ENCODE measurements at places on chromosomes 4 and X. TPM values are rescaled to one million over a fixed set of nuclear protein-coding genes. Genes with fewer than 3 reads are reported as not detected.

DNA sequence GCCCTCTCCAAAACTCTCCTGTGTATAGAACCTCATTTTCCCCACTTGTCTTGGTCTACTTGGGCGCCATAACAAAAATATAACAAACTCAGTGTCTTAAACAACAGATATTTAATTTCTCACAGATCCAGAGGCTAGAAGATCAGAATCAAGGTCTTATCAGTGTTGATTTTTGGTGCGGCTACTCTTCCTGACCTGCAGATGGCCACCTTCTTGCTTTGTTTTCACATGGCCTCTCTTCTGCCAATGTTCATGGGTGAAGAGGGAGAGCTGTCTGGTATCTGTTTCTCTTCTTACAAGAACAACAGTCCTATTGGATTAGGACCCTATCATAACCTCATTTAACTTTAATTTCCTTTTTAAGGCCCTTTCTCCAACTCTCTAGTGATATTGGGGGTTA, 177.3 kb downstream of the PABPC4L start:
- peak; percentile 4 for DNase-seq

Gene SSX4
- total RNA-seq = not detected

Gene GABRG1
- total RNA-seq = not detected

Gene GSPT2
- total RNA-seq = 7.1 TPM

DNA sequence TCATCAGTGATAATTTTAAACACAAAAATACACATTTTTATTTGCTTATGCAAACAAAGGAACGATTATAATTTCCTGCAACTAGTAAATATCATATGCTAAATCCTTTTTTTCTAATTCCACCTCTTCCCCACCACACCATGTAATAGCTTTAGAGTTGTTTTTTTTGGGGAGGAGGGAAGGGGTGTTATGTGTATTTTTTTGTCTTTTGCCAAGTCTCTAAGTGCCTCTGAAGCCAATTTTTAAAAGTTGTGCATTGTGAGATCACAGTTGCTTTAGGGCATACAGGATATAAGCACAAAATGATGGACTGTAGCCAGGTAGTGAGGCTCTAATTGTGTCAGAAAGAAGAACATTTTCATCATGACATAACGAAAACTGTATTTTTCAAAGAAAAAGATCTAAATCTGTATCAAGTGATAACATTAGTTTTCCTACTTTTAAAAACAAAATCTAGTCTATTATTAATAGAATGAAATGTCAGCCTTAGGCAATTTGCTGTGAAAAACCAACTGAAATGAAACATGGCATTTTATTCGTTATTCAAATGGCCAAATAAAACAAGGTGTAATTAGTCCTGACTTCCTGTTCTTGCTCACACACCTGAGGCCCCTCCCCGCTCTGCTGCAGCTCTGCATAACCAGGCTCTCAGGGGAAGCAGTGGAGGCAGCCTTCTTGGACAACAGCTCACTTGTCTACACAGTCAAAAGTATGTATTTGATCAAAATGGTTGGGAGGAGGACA, 157.4 kb downstream of the PALLD start:
- no peak for DNase-seq

GRCh38 chr4:103085555-103086196, 9.1 kb upstream of the SLC9B2 start:
- no peak for DNase-seq

- DNase-seq = no peak
Observed at GRCh38 chr4:142077048-142077447, 440.7 kb downstream of the IL15 start.

- peak; percentile 37 for DNase-seq
Observed at GRCh38 chr4:55549888-55550287, 3.2 kb upstream of the CLOCK start.

GRCh38 chr4:25915353-25915705, 1.3 kb downstream of the SMIM20 start:
- DNase-seq = no peak

GRCh38 chrX:152642931-152643564, 5.4 kb downstream of the GABRQ start:
- no peak for DNase-seq

DNA sequence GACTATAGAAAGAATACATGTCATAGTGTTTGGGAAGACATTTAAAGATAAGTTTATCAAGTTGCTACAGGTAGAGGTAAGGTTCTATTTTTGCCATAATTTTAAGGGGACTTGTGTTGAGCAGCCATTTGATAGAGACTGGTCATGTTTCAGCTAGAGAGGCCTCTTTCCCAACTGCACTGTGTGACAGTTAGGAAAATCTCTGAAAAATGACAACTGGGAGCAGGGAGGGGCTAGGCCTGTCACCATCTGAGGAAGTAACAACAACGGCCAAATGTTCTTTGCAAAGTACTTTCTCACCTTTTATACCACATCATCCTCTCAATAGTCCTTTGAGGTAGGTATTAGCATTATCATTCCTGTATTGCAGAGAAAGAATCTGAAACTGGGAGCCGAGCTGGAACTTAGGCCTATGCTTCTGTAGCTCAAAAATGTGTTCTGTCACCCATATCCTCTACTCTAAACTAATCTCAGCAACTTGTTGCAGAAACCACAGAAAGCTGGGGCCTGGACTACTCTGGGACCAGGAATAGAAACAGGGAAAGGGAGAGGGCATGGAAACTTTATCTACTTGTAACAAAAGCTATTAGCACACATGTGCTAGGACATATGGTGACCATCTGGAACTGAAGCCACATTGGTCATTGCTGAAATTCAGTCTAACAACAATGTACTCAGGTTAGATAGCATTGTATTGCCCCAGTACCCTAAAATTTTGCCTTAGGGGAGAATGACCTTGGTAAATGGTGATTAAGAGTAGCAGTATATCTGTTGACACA, 198.9 kb downstream of the MID1IP1 start:
- DNase-seq = no peak

- no peak for DNase-seq
Observed at GRCh38 chr4:69057620-69058409, 38.5 kb upstream of the UGT2B7 start.

DNA sequence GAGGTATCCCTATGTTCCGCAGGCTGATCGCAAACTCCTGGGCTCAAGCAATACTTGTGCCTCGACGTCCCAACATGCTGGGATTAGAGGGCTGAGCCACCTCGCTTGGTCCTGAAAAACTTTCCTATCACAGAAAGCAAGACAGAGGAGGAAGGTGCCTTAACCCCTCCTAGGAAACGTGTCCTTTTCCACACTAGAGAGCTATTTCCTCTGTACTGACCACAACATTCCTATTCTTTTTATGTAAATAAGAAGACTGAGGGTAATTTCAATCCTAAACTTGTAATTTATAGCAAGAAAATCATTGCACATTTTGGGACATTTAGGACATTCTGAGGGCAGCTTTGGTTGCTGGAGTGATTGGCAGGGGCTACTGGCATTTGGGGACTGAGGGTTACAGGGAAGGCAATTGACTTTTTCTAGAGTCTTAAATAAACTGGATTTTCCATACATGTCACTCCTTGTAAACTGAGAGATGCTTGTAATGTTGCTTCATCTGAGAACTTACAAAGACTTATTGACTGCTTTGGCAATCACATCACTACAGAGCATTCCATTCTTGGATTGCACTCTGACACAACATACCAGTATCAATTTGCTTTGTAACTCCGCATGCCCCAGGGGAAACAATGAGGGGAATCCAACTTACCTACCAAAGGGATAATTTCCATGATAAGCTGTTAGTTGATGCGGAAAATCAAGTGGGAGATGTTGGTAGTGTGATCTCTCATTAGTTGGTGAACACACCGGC, 15.6 kb downstream of the XAGE3 start:
- no peak for DNase-seq

DNA sequence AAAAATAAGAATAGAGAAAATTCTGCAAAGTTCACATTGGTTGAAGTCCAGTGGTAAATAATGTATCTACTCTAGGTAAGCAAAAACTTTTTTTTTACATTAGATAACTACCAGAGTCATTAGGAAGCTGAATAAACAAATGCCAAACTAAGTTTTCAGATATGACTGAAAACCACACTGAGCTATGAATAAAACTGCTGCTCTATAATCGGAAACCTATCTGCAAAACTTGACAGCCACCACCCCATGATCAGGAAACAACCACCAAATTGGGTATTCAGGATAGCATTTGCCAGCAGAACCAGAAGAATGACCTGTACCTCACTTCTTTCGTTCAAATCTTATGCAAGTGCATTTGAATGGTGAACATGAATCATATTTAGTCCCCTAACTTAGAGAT, 173.0 kb upstream of the TET2 start:
- no peak for DNase-seq

GRCh38 chr4:177047851-177048174, 255.1 kb upstream of the VEGFC start:
- peak; percentile 2 for DNase-seq

Gene CPE
- total RNA-seq = 10.2 TPM

DNA sequence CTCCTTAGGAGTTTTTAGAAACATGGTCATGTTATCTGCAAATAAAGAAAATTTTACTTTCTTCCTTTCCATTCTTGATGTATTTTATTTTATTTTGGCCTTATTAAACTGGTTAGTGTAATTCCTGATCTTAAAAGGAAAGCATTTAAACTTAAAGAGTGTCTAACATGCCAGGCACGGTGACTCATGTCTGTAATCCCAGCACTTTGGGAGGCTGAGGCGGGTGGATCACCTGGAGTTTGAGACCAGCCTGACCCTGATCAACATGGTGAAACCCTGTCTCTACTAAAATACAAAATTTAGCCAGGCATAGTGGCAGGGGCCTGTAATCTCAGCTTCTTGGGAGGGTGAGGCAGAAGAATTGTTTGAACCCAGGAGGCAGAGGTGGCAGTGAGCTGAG, 281.3 kb downstream of the PTTG2 start:
- peak; percentile 30 for DNase-seq

- DNase-seq = no peak
Observed at GRCh38 chrX:24542756-24543155, 77.7 kb downstream of the PDK3 start.

DNA sequence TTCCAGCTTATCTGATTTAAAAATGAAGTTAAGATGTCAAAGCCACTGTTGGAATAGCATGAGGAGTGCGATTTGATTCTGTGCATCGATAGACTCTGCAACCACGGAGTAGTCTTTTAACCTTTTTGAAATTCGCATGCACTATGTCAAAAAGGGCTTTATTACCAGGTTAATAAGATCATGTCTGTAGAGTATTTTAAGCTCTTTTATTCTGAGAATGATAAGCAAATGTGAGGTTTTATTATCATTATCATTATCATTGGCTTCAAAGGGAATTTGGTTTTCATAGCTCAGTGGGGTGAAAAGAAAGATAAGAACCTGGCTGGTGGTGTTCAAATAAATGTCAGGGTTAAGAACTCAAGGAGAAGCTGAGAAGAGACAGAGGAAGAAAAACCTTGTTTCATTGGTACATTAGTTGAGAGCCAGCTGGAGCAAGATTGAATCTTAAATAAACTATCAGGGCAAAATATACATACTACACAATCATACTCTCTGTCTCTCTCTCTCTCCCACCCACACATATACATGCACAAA, 102.6 kb downstream of the MMRN1 start:
- DNase-seq = no peak

DNA sequence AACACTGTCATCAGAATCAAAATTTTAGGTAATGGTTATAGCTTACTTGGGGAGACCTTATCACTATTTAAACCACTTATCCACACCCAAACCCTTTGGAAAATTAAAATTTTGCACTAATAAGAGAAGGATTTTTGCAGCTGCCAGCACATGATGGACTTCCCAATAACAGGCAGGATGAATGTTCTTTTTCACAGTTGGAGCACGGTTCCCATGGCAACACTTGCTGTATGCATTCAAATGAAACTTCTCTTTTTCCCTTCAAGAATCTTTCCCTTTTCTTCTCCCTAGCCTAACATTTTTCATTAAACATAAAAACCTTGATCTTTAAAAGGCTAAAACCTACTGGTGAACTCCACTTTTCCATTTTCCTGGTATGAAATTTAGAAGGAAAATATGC, 768.2 kb downstream of the KCTD8 start:
- no peak for DNase-seq

- DNase-seq = no peak
Observed at GRCh38 chr4:119580293-119580692, 48.3 kb downstream of the PDE5A start.

DNA sequence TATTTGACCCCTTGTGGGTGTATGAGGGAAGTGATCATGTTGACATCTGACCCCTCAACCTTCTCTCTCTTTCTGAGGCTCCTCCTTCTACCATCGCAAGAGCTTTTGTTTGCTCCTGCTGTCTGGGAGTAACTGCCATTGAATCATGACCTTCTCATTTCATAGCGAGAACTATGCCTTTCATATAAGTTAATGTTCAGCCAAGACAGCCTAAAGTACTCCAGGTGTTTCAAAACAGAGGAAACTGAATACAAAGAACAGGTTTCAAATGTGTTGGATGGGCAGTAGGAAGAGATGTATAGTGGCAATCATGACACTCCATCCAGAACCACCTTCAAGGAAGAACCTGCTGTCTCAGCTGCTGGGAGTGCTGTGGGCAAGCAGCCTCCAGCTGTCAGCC, 403.1 kb downstream of the MID1IP1 start:
- DNase-seq = no peak

- DNase-seq = no peak
Observed at GRCh38 chr4:8649631-8650361, 57.2 kb downstream of the CPZ start.

DNA sequence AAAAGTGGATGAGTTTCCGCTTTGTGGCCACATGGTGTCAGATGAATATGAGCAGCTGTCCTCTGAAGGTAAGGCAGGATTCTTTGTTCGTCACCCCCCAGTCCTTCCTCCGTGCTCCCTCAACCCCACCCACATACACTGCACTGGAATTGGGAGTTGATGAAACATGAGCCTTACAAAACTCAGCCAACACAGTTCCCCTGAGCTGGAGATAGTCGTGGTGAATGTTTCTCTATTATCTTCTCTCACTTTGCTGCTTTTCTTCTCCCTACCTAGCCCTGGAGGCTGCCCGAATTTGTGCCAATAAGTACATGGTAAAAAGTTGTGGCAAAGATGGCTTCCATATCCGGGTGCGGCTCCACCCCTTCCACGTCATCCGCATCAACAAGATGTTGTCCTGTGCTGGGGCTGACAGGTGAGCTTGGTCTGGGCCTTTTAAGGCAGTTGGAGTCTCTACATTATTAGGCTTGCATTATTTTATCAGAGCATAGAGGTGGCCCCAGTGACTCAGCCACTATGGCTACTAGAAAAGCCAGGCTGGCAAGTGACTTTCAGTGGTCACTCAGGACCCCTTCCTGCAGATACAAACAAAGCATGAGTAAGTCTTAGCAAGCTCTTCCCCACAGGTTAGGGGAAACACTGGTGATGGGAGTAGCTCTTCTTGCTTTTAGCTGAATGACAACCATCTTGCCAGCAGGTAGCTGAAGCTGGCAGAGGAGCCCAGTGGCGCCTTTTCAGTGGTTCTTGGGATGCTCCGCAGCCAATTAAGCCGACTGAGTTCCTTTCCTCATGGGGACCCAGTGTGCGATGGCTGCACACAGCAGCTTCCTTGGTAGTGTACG, 1.6 kb downstream of the RPL10 start:
- DNase-seq = no peak

- peak; percentile 74 for DNase-seq
Observed at GRCh38 chr4:1939664-1940509, 68.7 kb downstream of the NSD2 start.

GRCh38 chr4:38462367-38463055, 201.5 kb upstream of the KLF3 start:
- no peak for DNase-seq

- no peak for DNase-seq
Observed at GRCh38 chrX:1534301-1535168, 2.5 kb downstream of the P2RY8 start.

Gene TCEAL5
- total RNA-seq = not detected
